HTR-8/SVneo (cell line): ENCODE measurements at places on chromosomes 12 and 14.

GRCh38 chr12:14239350-14239934 lies 126.0 kb upstream of the ATF7IP start:
- no peak for DNase-seq

GRCh38 chr12:57037264-57037663 lies 12.7 kb downstream of the MYO1A start:
- no peak for DNase-seq

DNA sequence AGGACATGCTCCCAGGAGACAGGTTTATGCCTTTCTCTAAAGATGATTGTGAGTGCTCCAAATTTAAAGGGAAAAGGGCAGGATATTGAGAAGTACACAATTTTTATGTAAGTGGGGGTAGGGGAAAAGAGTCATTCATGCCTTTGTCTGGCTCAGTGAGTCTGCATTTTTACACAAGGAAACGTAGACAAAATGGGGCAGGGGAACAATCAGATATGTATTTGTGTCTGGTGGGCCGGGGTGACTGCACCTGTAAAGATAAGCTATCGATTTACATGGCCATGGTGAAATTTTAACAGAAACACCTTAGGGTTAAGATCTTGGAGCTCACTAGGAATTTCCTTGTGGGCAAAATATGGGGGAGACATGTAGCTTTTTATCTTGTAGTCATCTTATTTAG lies 123.6 kb downstream of the VRK1 start:
- no peak for DNase-seq

GRCh38 chr12:5520831-5521230 lies 88.9 kb downstream of the NTF3 start:
- no peak for DNase-seq

- DNase-seq: no peak
These were observed 30.0 kb downstream of the SLC39A9 start for GRCh38 chr14:69428289-69428998.

DNA sequence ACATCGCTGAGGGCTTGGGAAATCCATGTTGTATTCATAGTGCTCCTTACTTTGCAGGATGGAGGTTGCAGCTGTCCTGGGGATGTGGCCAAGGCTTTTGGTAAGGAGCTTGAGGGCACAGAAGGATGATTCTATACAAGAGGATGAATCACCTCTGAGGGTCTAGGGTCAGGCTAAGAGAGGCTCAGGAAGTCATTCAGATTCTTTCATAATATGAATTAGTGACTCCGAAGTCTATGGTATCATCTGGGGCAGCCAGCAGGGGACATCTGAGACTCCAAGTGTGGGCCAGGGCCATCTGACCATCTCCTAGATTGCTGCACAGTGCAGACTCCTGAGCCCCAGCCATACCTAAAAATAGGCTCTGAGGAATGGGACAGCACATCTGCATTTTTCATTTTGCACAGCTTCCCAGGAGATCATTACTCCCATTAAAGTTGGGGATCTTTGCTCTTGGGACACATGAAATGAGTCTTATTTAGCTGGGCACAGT lies 4.8 kb downstream of the GMPR2 start:
- DNase-seq: no peak

DNA sequence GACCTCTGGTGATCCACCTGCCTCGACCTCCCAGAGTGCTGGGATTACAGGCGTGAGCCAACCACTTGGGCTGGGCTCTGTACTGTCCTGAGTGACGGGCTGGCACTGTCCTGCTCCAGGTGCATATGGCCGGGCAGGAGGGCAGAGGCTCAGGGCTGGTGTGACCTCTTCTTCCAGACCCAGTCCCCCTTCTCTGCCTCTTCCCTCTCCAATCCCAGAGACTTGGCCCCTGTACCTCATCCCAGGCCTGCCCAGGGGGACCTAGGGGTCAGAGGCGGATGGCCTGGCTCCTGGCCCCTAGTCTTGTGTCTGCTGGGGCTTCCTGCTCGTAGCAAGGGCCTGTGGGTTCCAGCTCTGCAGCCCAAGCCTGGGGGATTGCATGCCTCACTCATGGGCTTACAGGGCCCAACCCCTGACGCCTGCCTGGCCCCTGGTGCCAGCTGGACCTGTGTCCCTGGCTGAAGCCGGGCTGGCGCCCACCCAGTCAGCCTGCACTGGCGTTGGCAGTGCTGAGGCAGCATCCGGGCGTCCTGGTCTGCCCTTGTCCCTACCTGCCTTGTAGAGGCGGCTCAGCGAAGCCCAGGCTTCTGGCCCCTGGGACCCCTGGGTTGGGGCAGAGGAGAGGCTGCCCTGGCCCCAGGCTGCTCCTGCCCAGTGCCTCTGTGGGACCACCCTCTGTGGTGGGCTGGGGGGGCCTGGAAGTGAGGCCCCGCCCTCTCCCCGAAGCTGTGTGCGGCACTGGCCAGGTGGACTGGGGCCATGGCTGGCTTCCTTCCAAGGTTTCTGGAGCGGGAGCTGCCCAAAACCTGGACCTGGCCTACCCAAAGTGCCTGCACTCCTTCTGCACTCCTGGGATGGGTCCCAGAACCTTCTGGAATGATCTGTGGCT lies 4.3 kb downstream of the TEDC1 start:
- DNase-seq: no peak

DNA sequence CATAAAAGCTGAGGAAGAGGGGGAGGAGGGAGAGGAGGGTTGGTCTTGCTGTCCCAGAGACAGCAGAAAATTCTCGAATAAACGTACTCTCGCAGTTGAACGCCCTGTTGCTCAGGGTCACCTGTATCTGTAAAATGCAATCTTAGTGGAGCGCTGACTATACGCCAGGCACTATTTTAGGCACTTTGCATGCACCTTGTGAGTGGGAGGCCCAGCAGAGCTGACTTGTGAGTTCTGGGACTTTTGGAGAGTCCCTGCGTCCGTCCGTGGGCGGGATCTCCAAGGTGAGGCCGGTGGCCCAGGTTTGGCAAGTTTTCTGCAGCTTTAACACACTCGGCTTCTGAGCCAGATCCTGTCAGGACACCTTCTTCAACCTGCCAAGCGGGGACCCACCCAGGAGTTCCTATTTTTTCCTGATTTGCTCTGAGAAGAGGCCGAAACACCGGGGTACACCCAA lies 32.5 kb upstream of the PLEKHG6 start:
- no peak for DNase-seq

DNA sequence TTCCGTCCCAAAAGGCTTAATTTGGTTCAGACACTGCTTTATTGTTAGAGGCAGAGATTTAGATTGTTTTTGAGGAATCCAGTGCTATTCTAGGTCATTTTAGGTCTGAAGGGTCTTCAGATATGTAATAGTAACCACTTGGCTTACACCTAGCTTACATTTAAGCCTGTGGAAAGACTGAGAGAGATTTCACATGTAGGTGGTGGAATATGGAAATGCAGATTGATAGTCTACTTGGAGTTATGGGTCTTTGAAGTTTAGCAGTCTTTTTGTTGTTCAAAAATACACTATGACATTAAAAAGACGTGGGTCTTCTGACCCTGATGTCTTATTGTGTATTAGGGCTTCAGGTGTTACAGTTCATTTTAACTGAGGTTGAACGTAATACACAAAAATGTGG lies 51.4 kb upstream of the CCT2 start:
- DNase-seq: no peak

DNA sequence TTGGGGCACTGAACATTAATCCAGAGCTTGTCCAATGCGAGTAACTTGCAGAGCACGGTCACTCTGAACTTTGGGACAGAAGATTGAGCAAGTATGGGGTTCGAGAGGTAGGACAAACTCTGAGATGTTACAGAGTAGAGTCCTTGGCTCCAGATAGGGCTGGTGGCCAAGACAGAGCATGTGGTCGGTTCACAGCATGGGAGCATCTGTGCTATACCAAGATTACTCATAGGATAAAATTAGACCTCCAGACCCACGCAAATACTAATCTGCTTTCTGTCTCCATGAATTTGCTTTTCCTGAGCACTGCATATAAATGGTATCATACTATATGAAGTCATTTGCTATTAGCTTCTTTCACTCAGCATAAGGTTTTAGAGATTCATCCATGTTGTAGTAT lies 93.4 kb upstream of the TBX5 start:
- no peak for DNase-seq

DNA sequence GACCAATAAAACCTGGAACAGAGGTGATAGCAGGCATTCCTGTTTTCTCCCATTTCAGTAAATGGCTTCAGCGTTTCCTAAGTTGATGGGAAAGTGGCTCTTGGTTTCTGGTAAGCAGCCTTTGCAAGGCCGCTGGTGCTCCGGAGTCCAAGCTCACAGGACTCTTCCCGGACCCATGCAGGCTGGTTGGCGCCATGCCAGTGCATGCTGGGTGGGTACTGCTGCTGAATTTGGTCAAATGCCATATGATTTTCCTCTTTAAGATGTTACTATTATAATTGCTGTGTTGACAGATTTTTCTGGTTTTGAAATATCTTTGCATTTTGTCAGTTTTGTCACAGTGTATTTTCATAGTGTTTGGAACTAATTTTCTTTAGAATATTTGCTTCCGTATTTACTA lies 27.7 kb downstream of the PPP2R5C start:
- no peak for DNase-seq

- DNase-seq: no peak
These were observed 230.1 kb downstream of the ANO6 start for GRCh38 chr12:45446013-45446412.

DNA sequence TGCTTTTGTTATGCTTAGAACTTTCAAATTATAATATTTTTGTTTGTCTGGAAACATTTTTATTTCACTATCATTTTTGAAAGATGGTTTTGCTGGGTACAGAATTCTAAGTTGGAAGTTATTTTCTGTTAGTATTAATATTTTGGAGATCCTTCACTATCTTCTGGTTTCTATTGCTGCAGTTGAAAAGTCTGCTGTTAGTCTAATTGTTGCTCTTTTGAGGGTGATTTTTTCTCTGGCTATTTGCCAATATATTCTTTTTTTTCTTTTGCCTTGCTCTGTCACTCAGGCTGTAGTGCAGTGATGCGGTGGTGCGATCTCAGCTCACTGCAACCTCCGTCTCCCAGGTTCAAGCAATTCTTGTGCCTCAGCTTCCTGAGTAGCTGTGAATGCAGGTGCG lies 28.2 kb upstream of the ARID2 start:
- DNase-seq: no peak
